ENCODE measurements at places on chromosomes 2 and 18.

DNA sequence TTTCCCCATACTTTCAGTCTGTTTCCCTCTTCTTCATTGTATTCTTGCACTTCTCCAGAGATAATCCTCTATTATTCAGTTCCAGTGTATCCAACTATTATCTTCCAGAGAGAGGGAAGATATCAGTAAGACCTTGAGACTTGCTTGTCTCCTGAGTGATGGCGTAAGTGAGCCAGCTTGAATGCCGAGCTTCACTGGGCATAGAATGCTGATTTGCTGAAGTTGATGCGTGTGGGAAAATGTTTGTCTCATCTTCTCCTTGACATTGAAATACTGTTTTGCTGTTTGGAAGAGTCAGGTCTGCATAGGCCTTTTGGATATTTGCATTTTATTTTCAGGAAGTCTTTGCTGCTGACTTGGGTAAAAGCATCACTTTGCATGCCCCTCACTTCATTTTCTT lies 41.1 kb upstream of the MGAT5 start:
- no peak for DNase-seq

- DNase-seq = no peak
Observed at GRCh38 chr18:1604751-1605150, 700.1 kb downstream of the ADCYAP1 start.

DNA sequence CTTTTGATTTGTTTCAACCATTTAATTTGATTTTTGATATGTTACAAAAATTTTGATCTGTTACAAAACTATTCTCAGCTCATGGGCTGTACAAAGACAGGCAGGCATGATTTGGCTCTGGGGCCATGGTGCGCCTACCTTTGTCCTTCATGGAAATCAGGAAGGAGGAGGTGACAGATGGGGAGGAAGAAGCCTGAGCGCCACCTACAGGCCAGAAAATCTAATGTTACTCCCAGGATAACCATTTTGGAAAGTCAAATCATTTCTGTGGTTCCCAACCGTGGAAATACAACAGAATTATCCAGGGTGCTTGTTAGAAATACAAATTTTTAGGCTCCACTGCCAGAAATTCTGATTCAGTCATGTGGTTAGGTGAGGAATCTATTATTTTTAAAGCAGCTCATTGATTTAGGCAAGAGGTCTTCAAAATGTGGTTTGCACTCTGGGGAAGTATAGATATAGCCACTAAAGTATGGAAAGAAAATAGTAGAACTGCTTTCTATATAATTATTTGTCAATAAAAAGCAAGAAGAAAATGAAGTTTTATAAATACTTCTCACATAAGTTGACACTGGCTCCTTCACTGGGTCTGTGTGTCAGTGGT lies 93.9 kb downstream of the EVA1A start:
- DNase-seq = no peak

DNA sequence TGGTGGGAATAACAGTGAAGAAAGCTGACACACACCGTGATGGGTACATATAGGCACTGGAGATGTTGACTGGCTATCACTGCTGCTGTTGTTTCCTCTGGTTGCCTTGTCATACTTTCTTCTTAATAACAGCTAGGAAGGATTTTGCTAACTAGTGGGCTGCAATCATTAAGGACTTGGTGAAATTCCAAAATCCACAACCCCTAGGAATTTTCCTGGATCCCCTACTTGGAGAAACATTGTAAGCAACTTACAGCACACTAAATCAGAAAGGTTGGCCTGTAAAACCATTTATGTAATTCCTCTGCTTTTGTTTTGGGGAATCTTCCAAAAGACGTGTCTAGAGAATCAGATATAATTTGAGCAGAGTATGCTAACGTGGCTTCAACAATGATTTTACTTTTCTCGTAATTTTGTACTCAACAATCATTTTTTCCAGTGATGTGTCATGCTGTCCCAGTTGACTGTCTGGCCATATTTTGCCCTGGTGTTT lies 8.0 kb upstream of the COL3A1 start:
- no peak for DNase-seq

GRCh38 chr2:20189299-20189931 lies 35.5 kb downstream of the SDC1 start:
- DNase-seq = no peak
